ENCODE measurements at places on chromosomes 3 and 15.

- no peak for DNase-seq
Observed at GRCh38 chr15:60634815-60635214, 155.9 kb upstream of the ICE2 start.

- no peak for DNase-seq
Observed at GRCh38 chr3:47370887-47371697, 9.7 kb upstream of the PTPN23 start.

- DNase-seq = no peak
Observed at GRCh38 chr3:15771444-15771843, 26.3 kb downstream of the ANKRD28 start.

DNA sequence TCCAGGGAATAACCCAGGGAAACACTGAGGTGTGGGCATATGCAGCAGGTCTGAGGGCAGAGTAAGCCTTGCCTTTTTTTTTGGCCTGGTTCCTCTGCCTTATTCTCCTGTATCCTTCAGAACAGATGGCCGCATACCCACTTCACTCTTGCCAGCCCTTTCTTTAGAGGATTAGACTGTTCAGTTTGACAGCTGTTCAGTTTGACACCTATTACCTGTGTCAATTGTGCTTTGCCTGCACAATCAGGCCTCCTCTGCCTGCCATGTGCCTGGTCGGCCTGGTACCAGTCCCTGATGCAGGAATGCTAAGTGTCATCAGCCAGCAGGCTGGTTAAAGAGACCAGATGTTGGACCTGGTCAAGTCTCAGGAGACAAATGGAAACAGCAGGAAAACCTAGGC, 22.3 kb downstream of the TM6SF1 start:
- no peak for DNase-seq

GRCh38 chr3:13249664-13250390, 170.3 kb downstream of the NUP210 start:
- no peak for DNase-seq

DNA sequence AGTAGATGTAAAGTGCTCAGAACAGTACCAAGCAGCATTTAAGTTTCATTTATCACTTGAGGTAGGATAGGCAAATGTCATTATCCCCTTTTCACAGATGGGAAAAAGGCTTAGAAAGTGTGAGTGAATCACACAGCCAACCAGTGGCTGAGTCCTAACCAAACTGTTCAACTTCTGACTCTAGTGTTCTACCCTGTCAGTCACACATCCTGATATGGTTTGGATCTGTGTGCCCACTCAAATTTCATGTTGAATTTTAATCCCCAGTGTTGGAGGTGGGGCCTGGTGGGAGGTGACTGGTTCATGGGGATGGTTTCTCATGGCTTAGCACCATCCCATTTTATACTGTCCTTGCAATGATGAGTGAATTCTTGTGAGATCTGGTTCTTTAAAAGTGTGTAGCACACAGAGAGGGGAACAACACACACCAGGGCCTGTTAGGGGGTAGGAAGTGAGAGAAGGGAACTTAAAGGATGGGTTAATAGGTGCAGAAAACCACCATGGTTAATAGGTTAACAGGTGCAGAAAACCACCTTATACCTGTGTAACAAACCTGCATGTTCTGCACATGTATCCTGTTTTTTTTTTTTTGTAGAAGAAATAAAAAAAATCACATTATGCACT, 304.7 kb downstream of the SUCLG2 start:
- DNase-seq = no peak

GRCh38 chr3:132354916-132355702, 37.9 kb downstream of the ACP3 start:
- DNase-seq = no peak

DNA sequence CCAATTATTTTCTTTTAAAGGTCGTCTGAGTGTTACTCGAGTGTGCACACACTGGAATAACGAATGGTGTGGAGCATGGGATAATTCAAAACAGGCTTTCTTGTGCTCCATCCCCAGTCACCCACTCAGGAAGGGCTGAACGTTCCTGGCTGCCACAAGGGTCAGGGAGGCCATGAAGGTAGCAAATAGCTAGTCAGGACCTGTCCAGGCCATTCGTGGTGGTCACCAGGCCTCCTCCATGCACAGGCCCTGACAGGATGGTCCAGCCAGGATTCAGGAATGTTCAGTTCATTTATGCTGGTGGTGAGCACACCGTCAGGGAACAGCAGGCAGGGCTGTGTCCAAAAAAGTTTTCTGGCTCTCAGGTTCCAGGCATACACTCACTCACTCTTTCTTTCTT, 11.7 kb upstream of the NR2E3 start:
- no peak for DNase-seq

GRCh38 chr3:154062513-154062912, 58.7 kb upstream of the ARHGEF26 start:
- DNase-seq = no peak

DNA sequence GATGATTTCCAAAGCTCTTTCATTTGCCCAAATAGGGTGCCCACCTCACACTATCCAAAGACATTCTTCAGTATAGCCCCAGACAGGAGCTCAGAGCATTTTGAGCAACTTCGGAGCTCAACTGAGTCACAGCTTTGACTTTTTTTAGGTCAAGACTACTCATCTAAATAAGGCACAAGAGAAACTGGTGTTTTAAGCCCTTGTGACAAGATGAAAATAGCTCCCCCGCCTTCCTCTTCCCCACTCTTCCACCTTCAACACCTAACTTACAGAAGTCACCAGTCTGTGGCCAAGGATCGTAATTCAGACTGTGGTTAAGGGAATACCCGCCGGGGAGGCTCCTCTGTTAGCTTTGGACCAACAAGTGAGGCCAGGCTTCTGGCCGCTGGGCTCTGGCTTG, 60.4 kb upstream of the CA12 start:
- no peak for DNase-seq

GRCh38 chr3:36698314-36698713, 66.0 kb downstream of the DCLK3 start:
- no peak for DNase-seq

GRCh38 chr3:41065340-41065739, 134.0 kb upstream of the CTNNB1 start:
- no peak for DNase-seq

GRCh38 chr3:129320261-129320660, 41.6 kb downstream of the HMCES start:
- DNase-seq = no peak

DNA sequence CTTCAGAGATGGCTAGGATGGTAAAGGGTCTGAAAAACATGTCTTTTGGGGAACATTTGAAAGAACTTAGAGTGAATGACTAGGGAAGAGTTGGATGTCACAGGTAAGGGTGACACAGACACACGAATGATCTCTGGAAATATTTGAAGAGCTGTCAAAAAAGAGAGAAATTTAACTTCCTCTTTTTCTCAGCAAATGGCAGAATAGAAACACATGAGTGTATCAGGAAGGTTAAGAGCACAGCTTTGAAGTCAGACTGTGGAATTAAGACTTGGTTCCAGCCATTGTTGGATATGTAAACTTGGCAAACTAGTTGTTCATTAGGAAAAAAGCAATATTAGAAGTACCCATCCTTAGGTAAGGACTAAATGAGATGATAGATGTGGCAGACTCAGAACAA, 117.7 kb downstream of the IMPG2 start:
- DNase-seq = no peak

DNA sequence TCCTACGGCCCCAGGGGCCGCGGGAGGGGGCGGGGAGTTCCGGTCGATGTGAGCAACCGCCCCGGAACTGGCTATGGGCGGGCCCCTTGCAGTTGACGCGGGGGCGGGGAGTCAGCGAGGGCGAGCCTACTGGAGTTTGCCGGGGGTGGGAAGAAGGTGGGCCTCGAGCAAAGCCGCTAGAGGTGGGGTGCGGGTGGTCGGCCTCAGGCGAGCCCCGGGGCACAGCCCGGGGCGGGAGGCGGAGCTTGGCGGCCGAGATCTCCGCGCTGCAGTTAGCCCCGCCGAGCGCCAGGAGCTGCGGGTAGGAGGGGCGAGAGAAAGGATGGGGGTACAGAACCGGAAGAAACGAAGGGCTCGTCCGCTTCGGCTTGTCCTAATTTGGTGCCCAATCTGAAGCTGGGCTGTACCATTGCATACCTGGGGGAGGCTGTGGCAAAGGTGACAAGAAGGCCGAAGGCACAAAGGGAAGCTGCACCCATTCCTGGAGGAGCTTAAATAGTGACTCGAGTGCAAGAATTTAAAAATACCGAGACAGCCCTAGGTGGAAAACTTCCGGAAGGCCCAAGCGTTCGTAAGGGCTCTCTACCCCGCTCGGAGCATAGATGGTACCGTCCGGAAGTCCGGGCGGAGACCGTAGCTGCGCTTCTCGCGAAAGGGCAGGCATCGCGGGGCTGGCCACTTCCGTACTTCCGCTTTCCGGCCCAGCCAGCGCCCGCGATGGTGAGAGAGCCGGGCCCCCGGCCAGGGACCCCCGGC, at the start of the genes ARPC4 and TADA3:
Gene ARPC4, plus strand, starts transcription at position 678 of the 756 bp plus-strand sequence. Its CDS starts 40 bp downstream, at position 718.
Gene TADA3, minus strand, starts transcription at position 69 of the 756 bp plus-strand sequence. CDS start 1,007 bp downstream, outside the sequence.
- peak; percentile 95 for DNase-seq

GRCh38 chr15:41115161-41115651, 874 bp downstream of the INO80 start:
- peak; percentile 18 for DNase-seq

DNA sequence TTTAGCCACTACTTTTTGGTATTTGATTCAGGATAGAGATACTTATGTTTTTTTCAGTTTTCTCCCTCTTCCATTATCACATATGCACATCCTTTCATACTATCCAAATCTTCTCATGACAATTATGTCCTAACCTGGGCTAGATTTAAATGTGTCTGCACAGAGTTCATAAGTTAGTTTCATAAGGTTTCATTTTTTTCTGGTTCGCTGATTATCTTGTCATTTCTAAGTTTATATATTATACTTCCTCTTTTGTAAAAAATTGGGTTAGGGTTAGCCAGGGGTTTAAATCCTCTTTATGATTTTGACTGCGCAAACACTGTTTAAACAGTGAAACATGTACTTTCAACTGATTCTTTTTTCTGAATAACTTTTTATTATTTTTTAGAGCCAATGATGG, 148.6 kb downstream of the SST start:
- no peak for DNase-seq

GRCh38 chr3:152352554-152352953, 83.8 kb downstream of the MBNL1 start:
- no peak for DNase-seq

- DNase-seq = no peak
Observed at GRCh38 chr15:101310161-101310480, 15.1 kb upstream of the SNRPA1 start.

DNA sequence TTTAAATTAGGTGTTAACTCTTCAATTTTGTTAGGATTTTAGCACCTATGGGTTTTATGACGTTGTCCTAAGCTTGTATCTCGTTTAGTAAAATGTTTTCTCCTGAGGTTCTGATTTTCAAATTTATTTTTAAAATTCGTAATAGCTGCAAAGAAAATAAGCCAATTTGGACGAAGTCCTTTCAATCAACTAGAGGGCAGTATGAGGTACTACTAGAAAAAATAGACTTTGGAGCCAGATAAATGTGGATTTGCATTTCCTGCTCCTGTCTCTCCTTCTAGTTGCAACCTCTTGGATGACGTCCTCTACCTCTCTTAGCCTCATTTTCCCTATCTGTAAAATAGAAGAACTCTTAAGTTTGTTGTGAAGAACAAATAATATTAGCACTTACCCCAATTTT, 81.1 kb downstream of the SLTM start:
- DNase-seq = no peak

- no peak for DNase-seq
Observed at GRCh38 chr3:188390343-188390718, 236.4 kb downstream of the LPP start.

DNA sequence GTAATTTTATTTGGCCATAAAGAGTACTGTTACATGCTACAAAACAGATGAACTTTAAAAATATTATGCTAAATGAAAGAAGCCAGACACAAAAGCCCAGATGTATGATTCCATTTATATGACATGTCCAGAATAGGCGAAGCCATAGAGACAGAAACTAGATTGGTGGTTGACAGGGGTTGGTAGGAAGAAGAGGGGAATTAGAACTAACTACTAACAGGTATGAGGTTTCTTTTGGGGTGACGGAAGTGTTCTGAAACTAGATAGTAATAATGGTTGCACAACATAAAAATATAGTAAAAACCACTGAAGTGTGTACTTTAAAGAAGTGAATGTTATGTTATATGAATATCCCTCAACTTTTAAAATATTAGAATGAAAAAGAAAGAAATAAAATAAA, 66.1 kb downstream of the GBE1 start:
- no peak for DNase-seq

- DNase-seq = peak; percentile 96
Observed at GRCh38 chr3:45509038-45509767, 85.3 kb upstream of the LIMD1 start.

- no peak for DNase-seq
Observed at GRCh38 chr3:177465257-177465642, 268.0 kb upstream of the TBL1XR1 start.

GRCh38 chr3:153624310-153625030, 462.4 kb downstream of the RAP2B start:
- DNase-seq = no peak

DNA sequence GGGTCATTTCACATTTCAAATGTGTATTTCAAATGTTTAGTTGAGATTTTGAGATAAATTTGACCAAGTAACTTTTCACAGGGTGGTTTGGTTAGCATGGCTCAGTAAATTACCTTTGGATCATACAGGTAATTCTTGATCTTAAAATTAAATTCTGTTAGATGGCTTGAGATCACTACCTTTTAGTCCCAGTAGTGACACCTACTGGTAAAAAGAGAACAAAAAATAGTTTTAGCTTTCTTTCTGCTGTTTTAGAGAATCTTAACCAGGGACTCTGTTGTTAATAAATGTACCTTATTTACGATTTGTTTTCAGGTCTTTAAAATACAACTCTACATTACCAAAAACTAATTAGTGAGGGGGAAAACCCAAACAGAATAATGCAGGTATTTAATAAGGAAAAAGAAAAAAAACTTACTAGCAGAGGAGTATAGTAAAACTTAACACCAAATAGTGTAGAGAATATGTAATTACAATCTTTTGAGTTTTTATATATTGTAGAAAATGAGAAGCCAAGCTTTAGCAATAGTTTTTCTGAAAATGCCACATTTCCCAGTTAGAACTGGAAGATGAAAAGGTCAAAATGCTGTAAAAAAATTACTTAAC, 620.3 kb upstream of the AGTR1 start:
- DNase-seq = peak; percentile 61

DNA sequence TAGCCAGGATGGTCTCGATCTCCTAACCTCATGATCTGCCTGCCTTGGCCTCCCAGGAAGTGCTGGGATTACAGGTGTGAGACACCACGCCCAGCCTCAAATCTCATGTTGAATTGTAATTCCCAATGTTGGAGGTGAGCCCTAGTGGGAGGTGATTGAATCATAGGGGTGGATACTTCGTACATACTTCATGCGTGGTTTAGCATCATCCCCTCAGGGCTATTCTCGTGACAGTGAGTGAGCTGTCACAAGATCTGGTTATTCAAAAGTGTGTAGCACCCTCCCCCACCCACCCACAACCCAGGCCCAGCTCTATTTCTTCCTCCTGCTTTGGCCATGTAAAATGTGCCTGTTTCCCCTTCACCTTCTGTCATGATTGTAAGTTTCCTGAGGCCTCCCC, 236.9 kb upstream of the IL12A start:
- no peak for DNase-seq

GRCh38 chr3:87200060-87200647, 27.0 kb upstream of the CHMP2B start:
- no peak for DNase-seq

- peak; percentile 58 for DNase-seq
Observed at GRCh38 chr3:170598091-170598502, 12.2 kb upstream of the SLC7A14 start.

GRCh38 chr3:27945229-27945628, 223.1 kb upstream of the EOMES start:
- no peak for DNase-seq

- no peak for DNase-seq
Observed at GRCh38 chr3:55376753-55377347, 110.3 kb downstream of the WNT5A start.
